Smooth muscle cell of trachea (primary cell): ENCODE measurements at places on chromosomes 5 and 9. TPM values are rescaled to one million over a fixed set of nuclear protein-coding genes. Genes with fewer than 3 reads are reported as not detected.

The TLR4 gene
- 1.9 and 6.0 TPM in 2 replicates for total RNA-seq

The FLT4 gene
- under 0.01 and 0.15 TPM in 2 replicates for total RNA-seq

The ANGPTL2 gene
- 49.6 and 184 TPM in 2 replicates for total RNA-seq

The IGIP gene
- 9.2 and 11.9 TPM in 2 replicates for total RNA-seq

The CD14 gene
- 0.44 and 0.50 TPM in 2 replicates for total RNA-seq

The C9orf40 gene
- total RNA-seq = 3.3 and 3.8 TPM in 2 replicates
